Activated naive CD4-positive, alpha-beta T cell treated with Interleukin-2 at 50 U/mL for 16 hours (primary cell): ENCODE measurements at places on chromosomes 6 and 20.
A peak's percentile ranks its signal among the peaks of the same experiment; 100 is the strongest.

GRCh38 chr6:166936079-166936787 lies 20.1 kb downstream of the RNASET2 start:
- no peak for DNase-seq

- no peak for DNase-seq
Measured at GRCh38 chr20:34104059-34104458, 8.0 kb downstream of the EIF2S2 start.

- no peak for DNase-seq
Measured at GRCh38 chr6:26170951-26171841, 84.0 kb downstream of the HFE start.

- DNase-seq, result no peak
Measured at GRCh38 chr6:713351-713750, 20.4 kb upstream of the EXOC2 start.

DNA sequence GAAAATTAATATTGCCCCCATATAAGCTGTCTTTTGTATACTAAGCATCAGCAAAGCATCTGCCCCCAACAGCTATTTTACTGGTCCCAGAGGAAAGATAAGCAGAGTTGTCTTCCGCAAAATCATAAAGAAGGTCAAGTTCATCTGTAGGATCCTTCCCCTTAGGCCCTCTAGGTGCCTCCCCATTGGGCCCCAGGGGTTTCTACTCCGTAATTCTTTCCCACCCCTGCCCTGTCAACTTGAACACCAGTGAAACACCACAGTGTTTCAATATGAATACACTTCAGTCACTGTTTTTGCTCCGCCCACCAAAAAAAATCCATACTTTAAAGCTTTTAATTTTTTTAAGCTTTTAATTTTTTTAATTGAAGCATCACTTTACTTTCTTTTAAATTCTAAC lies 159.2 kb downstream of the ATXN1 start:
- peak; percentile 58 for DNase-seq

- DNase-seq, result no peak
Measured at GRCh38 chr6:73937805-73938204, 241.8 kb downstream of the CD109 start.

DNA sequence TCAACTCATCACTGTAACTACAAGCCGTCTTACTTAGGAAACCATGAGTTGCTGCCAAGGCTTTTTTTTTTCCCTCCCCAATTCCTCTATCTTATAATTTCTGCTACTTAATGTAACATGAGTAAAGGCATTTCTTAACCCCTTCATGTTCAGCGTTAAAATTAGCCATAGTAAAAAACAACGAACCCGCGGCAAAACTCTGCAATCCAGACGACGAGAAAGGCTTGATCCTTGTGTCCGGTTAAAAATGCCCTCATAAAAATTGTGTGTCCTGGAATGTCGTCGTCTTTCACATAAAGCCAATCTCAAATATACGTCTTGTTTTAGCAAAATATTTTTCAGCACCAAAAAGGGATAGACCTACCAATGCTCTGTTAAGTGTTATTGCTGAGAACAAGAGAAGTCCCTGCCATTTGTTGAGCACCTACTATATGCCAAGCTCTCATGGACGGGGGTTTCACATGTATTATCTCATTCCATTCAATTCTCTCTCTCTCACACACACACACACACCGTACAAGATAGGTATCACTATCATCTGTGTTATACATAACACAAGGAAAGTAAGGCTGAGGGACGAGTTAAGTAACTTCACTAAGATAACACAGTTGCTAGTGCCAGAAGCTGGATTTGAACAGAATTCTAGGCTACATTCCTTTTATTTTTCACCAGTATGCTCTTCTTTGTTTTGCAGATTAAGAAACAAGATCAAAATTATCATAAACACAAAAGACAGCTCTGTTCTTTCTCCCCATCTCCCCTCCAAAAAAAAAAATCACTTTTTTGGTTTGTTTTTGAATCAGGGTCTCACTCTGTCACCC lies 683 bp upstream of the ARHGAP18 start:
- no peak for DNase-seq

DNA sequence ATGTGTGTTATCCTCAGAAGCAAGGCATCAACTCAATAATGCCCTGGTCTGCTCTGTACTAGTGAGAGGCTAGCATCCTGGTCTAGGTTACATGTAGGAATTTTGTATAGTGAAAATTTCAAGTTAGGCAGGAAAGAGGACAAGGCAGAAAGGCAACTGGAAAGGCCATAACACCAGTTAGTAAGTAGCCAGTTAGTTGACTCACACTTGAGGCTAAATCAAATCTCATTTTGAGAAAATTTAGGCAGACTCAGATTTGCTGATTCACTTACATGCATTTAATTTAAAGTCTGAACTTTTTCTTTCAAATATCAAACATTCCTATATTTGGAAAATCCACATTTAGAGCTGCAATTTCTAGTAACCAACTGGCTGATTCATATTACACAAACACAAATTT lies 184.5 kb upstream of the TCF21 start:
- no peak for DNase-seq

GRCh38 chr6:107727096-107727757 lies 96.9 kb downstream of the SCML4 start:
- no peak for DNase-seq

GRCh38 chr6:18753076-18753475 lies 365.9 kb downstream of the RNF144B start:
- DNase-seq, result no peak

DNA sequence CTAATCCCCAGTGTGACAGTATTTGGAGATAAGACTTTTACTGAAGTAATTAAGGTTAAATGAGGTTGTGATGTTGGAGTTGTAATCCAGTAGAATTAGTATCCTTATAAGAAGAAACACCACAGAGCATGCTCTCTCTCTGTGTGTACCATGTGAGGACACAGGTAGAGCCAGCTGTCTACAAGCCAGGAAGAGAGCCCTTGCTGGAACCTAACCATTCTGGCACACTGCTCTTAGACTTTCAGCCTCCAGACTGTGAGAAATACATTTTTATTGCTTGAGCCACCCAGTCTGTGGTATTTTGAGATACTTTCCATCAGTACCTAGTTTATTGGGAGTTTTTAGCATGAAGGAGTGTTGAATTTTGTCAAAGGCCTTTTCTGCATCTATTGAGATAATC lies 110.2 kb downstream of the PHF3 start:
- DNase-seq, result no peak

DNA sequence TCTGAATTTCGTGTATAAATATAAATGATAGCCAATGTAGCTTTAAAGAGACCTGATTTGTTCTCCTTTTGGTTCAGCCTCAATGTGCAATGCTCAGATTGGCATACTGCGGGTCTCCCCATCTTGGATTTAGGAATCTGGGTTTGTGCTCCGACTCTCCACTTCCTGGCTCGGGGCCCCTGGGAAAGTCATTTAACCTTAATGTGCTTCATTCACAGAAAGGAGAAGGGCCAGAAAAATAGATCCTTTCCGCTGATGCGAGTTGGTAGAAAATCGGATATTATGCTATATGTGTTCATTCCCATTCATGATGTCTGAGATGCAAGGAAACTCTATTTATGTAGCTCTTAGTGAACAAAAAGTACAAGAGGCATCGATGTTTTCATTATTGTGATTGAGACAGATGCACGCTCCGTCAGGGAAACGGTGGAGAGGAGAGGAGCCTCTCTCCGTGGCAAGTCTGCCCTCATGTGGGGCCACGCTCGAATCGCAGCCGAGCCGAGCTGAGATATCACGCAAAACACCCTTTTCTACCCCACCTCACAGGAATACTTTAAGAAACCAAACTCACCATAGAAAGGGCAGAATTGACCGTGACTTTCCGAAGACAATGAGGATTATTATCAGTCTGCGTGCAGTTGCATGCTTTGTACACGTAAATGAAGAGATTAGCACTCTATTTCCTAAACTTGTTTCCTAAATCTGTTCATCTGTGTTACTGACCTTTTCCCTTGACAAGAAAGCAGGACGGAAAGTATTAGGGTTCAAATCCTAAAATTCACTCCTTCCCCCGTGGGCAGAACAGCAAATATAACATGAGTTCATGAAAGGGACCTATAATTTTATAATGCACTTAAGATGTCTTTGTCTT lies 136.6 kb downstream of the COL9A1 start:
- peak; percentile 14 for DNase-seq

- DNase-seq, result no peak
Measured at GRCh38 chr20:62663145-62664018, 21.1 kb downstream of the SLCO4A1 start.

- DNase-seq, result no peak
Measured at GRCh38 chr20:36820928-36821327, 47.4 kb upstream of the DSN1 start.

- DNase-seq, result no peak
Measured at GRCh38 chr6:36721369-36722140, 23.9 kb downstream of the RAB44 start.

- no peak for DNase-seq
Measured at GRCh38 chr6:146905181-146905704, 299.0 kb upstream of the STXBP5 start.

DNA sequence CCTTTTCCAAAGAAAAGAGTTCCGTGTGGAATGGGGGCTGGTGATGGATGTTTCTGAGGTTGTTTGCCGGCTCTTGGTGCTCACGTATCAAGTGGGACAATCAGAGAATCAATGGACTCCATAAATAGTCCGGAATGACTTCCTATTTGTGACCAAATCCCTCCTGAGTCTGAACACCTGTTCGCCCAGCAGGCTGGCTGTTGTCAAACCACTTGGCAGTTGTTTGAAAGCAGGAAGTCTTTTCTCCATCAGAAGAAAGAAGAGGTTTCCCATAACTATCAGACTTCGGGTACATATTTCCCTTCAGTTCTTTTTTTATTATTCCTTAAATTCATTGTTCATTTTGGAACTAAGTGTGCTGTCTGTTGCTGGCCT lies 154.7 kb upstream of the RIN2 start:
- DNase-seq, result no peak

- no peak for DNase-seq
Measured at GRCh38 chr6:125766641-125767040, 17.2 kb downstream of the HEY2 start.

- DNase-seq, result no peak
Measured at GRCh38 chr6:113873043-113873667, 16.0 kb downstream of the MARCKS start.
